Stromal cell of bone marrow (primary cell): ENCODE measurements at places on chromosomes 16 and 17.
A peak's percentile ranks its signal among the peaks of the same experiment; 100 is the strongest.

- no peak for DNase-seq
Observed at GRCh38 chr16:82585675-82586074, 41.1 kb upstream of the CDH13 start.

DNA sequence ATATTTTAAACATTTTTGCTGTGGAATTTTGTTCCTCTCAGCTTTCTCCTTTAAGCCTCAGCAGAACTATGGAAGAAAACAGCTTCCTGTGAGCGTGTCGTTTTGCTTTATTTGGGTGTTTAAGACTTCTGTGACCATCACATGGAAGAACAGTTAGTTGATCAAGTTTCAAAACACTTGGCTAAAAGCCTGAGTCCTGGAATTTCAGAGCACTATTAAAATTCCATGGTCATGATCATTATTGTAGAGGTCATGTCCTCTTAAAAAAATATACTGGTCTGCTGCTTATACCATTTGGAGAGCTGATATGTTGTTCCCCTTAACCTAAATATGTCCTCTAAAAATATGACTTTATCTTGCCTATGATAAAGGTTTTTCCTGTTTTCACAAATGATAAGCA is 12.6 kb upstream of the CDR2 start:
- peak; percentile 91 for DNase-seq

DNA sequence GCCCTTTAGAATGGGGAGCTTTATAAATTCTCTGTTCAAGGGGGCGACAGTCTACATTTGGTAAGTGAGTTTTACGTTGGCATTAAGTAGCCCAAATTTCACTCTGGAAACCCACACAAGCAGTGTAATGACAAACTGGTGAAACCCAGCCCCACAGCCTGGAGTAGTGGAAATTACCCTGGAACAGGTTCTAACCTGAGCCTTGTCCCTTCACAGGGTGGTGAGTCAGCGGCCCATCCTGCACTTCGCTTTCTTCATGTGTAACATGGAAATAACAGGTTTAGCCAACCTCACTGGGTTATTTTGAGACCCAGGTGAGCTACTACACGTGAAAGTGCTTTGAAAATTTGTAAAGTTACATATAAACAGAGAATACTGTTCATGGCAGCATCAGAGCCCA is 3.5 kb upstream of the TLCD3A start:
- DNase-seq: no peak

GRCh38 chr16:4556112-4556511 is at the start of gene C16orf96:
C16orf96 (plus strand) TSS chr16:4556340; CDS start chr16:4556490, 150 bp downstream.
- DNase-seq: no peak

DNA sequence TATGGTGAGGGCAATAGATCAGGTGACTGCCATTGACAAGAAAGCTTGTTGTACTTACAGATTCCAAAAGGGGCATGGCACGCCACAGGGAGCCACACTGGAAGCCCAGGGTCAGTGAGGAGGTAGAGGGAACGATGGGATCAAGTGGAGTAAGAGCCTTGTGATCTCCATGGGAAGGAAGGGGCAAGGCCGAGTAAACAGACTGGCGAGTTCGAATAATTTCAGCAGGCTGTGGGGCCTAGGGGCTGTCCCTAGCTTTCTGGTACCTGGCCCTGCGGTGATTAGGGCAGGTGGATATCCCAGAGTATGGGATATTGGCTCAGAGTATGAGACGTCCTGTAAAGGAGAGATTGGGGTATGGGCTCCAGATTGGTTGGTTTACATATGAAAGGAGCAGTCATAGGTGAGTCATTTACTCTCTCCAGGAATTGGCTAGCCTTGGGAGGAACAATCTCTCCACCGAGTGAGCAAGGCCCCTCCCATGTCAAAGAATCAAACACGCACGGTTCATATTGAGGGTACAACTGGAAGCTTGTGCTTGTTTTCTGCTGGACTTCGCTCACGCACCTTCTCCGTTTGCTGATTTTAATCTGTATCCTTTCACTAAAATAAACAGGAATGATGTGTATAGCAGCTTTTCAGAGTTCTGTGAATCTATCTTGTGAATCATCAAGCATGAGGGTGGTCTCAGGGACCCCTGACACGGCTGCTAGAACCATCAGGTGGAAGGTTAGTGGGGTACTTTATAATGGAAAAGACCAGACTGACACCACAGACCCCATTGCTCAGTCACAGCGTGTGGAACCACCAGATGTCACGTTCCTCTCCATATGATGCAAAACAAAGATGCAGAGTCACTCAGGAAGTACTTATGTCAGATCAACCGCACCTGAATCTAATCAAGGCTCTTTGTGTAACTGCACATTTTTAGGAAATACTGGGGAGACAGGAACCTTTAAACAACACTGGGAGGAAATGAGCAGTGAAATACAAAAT is 27.9 kb downstream of the GABARAPL2 start:
- DNase-seq: no peak

DNA sequence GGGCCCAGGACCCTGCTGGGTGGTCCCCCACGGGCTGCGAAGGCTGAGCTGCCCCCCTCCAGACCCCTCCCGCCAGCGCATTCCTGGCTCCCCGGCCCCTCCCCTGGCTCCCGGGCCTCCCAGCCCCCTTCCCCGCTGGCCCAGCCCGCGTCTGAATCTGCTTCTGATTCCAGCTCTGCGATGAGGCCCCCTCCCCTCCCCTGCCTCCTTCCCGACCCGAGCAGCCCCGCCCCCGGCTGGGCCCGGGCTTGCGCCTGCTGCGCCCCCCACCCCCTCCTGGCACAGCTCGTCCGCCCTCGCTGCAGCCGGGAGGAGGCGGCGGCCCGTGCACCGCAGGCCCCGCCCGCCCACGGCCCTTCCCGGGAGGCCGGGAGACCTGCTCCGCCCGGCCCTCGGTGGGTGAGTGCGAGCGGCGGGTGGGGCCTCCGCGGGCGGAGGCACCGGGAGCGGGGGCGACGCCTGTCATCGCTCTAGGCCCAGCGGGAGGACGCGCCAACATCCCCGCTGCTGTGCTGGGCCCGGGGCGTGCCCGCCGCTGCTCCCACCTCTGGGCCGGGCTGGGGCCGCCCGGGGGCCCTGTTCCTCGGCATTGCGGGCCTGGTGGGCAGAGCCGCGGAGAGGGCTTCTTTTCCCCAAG is at the start of gene NTN3:
Gene NTN3, plus strand, starts transcription at position 282 of the 637 bp plus-strand sequence. CDS start 405 bp downstream, outside the sequence.
- no peak for DNase-seq

- no peak for DNase-seq
Observed at GRCh38 chr17:78142119-78142861, 3.9 kb upstream of the C17orf99 start.

- DNase-seq: no peak
Observed at GRCh38 chr17:700504-701094, 14.0 kb downstream of the VPS53 start.

DNA sequence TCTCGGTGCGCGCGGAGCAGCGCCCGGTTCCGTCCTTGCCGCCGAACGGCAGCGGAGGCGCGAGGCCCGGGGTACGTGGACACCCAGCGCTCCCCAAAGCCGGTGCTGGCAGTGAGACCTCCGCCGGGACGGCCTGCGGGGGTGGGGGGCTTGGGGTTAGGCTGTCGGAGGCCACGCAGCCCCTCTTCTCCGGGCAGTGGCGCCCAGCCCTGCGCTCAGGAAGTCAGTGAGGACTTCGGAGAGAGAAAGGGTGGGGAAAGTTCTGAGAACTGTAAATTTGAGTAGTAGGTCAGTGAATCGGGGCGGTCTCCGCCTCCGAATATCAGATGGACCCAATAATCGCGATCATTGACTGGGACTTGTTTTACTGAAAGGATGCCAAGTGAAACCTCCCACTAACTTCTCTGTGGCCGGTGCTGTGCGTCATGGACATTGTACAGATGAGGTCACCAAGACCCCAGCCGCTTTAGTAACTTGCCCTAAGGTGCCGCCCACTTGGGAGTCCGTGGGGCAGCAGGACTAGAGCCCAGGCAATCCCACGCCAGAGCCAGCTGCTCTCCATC is 468 bp downstream of the IL4R start:
- DNase-seq: peak; percentile 88

DNA sequence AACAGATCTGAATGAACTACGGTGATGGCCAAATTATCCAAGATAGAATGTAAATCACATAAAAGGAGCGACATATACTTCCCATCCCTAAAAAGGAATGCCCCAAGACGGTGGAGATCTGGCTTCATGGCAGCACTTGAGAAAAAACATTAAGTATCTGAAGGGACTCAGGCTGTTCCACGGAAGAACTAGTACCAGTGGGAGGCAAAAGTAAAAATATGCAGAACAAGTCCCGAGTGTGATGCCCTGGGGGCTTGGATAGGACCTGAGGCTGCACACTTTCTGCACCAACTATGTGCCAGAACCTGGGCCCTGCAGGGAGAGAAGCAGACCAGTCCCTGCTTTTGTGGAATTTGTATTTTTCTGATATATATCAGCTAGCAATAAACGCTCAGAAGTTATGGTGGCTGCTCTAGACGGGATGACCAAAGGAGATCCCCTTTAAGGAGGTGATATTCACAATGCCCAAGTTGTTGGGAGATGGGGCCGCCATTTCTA is 539 bp upstream of the CKLF start:
- DNase-seq: no peak

DNA sequence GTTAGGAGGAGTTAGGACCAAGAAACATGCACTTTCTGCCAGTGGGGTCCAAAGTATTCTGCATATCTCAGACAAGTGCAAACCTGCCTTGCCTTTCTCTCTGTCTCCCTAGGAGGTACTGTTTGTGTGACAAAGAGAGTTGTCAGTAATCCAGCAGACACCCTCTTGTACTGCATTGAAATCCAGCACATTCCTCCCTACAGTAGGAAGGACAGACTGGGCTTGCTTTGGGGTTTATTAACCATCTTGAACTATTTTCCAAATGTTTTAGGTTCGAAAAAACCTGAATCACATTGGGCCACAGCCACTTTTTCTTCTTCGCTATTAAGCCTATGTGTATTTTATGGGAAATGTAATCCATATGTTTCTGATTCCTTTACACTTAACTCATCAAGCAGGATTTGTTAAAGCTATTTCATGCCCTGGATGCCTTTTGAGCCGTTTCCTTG is 204.2 kb upstream of the KCNJ16 start:
- no peak for DNase-seq

GRCh38 chr17:66345264-66345663 is 42.9 kb downstream of the PRKCA start:
- DNase-seq: no peak
